Hematopoietic multipotent progenitor cell treated with erythropoietin and hydrocortisone succinate and interleukin-3 and kit ligand, for 17 days (in vitro differentiated cells): ENCODE measurements at places on chromosomes 11 and 22.
A peak's percentile ranks its signal among the peaks of the same experiment; 100 is the strongest.

GRCh38 chr11:7559398-7560283 lies 45.8 kb downstream of the PPFIBP2 start:
- DNase-seq: no peak

DNA sequence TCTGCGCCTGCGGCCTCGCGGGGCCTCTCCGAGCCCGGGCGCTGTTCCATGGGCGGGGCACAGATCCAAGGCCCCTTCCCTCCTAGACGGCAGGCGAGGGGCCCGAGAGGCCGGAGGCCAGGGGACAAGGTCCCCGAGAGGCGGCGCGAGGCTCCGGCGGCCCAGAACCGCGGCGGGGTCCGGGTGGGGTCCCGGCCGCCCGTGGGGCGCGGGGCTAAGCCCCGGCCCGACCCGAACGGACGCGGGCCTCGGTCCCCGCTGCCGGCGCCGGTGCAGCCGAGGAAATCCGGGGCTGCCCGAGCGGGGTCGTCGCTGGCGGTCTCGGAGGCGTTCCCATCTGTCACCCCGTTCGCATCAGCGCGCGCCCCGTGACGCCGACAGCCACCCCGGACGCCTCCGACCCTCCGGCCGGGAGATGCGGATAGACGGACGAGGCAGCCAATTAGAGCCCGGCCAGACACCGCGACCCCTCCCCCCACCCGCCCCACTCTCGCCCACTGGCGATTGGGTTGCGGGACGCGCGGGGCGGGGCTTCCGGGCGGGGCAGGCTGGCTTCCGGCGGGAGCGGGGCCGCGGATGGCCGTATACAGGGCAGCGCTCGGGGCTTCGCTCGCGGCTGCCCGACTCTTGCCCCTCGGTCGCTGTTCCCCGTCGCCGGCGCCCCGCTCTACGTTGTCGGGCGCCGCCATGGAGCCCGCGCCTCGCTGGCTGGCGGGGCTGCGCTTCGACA lies at the start of gene SELENOO:
Gene SELENOO (plus strand): TSS at position 551 of the 730 bp plus-strand sequence. CDS start 26 bp downstream, at position 577.
- peak; percentile 66 for DNase-seq

- no peak for DNase-seq
Measured at GRCh38 chr22:26546282-26546681, 34.0 kb upstream of the TFIP11 start.

GRCh38 chr11:12567746-12568460 lies 106.3 kb upstream of the TEAD1 start:
- no peak for DNase-seq

DNA sequence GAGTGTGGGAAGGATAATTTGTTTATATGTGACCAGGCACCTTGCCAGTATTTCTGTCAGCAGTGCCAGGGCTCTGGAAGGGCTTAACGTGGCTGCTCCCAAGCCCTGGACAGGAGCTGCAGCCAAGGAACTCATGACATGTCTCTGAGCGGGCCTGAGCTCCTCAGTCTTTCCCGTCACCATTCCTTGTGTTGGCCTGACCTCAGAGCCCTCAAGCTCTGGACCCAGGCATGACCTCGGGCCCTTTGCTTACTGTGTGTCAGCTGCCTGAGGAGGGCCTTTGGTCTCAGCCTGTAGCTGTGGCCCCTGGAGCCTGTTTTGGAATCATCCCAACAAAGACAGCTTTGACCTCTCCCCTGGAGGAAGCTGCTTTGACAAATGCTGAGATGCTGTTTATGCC lies 264.1 kb upstream of the PLET1 start:
- DNase-seq: no peak

DNA sequence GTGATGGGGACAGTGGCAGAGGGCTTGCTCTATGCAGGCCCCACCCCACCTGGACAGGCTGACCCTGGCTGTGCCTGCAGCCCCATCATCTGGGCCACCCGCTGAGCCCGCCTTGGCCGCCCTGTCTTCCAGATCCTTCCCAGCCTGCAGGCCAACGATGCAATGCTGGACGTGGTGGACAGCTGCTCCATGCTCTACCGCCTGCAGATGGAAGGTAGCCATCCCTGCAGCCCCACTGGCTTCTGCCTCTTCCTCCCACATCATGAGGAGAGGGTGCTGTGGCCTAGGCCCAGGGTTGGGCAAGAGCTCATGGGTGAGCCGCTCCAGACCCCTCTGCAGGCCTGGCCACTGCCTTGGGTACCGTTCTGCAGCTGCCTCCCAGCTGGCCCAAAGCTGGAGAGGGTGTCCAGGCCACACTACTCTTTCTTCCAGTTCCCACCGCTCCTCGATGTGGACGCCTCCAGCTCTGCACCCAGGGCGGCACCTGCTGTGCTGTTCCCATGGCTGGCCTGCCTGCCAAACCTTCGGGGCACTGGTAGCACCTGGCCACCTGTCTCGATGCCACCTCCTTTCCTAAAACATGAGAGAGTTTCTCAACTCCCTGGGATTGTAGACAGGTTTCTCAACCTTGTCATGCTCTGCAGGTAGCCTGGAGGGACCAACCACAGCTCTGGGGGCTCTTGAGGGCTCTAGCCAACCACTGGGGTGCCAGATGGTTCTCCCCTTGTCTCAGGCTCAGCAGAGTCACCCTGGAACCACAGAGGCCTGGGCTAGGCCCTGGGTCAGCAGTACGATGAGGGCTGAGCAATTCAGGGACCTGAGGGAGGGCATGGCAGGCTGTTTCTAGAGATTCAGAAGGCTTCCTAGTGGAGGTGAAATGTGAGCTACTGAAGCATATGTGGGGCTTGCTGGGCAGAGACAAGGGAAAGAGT lies 9.5 kb upstream of the GTSE1 start:
- no peak for DNase-seq

DNA sequence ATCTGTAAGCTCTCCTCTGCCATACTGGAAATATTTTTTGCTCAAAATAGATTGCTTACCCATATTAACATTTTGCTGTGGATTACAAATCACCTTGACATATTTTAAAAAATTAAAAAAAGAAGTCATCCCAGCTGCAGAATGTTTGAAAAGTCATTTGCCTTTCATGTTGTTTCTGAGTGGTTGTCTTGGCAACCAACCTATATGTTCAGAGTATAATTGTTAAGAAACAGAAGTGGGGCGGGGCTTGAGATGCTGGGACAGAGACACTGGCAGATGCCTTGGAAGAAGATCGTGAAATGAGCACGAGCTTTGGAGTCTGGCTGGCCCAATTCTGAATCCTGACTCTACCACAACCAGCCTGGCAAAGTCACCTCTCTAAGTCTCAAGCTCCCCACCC lies 348.2 kb downstream of the LARGE1 start:
- no peak for DNase-seq

GRCh38 chr11:75424396-75424795 lies 8.6 kb downstream of the KLHL35 start:
- DNase-seq: no peak

GRCh38 chr11:71482746-71483364 lies 29.9 kb downstream of the NADSYN1 start:
- DNase-seq: no peak

- DNase-seq: peak; percentile 92
Measured at GRCh38 chr11:43680521-43681400, at the start of gene HSD17B12. TSS of gene HSD17B12 (plus strand) at chr11:43680738. CDS start at chr11:43680828, 90 bp downstream.
